ENCODE measurements at places on chromosomes 2 and 18.

DNA sequence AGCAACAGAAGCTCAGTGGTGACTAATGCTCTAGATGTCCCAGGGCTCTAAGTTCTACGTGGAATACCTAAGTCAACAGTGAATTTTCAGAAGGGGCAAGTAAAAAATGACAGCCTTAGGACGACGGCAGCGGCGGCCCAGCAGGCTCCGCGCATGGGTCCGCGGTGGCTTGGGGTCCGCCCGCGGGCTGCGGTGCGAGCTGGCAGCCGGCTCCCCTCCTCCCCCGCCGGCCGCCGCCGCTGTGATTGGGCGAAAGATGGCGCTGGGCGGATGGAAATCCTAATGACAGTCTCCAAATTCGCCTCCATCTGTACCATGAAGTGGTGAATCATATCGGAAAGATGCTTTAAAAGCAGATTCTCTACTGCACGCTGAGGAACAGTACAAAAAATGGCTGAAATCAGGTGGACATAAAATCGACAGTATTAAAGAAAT, 74.7 kb downstream of the HNRNPLL start:
- DNase-seq: no peak

- no peak for DNase-seq
These were observed 198.9 kb downstream of the BCL2 start for GRCh38 chr18:63120620-63121019.

- peak; percentile 73 for DNase-seq
These were observed 36.3 kb downstream of the YWHAQ start for GRCh38 chr2:9594366-9595054.

DNA sequence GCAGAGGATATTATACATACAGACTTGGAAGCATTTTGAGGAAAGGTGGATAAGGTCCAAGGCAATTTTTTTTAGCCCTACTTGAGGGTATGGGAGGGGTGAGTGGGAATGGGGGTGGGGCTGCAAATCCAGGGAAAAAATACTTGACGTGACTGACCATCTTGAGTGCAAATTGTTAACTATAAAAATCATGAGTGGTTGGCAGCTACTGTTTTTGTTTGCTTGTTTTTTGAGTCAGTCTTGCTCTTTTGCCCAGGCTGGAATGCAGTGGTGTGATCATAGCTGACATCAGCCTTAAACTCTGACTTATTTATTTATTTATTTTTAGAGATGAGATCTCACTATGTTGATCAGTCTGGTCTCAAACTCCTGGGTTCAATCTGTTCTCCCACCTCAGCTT, 458.8 kb downstream of the PIK3C3 start:
- DNase-seq: no peak

DNA sequence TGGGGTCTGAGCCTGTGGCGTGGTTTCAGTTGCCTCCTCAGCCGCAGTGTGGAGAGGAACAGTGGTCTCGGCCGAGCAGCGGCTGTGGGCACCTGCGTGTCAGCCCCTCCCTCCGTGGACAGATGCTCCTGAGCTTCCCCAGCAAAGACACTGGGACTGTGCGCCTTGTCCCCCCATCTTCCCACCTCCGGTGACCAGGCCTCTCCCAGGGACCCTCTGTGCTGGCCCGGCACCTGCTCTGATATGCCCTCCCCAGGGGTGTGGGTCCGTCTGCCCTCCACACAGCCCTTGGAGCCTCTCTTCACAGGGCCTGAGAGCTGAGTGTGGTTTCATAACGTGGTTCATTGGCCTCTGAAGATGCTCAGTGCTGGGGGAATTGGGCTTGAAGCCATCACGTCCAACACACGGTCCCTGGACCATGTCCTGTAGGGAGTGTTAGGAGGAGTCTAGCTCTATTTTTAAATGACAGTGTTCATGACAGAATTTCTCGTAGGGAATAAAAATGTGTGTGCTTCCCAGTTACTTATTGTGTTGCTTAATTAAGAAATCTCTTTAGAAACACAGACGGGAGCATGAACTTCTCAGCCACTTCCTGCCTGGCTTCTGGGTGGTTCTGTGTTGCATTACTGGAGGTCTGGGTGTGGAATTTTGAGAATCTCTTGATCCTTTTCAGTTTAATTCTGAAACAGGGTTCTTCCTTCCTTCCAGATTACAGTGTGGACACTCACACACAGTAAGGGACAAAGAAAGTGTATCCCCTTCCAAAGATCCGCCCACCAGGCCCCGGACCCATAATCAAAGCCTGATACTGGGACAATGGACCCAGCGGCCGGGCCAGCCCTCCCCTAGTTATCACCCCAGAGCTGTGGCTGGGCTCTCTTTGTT, 110.7 kb downstream of the NFATC1 start:
- DNase-seq: no peak

DNA sequence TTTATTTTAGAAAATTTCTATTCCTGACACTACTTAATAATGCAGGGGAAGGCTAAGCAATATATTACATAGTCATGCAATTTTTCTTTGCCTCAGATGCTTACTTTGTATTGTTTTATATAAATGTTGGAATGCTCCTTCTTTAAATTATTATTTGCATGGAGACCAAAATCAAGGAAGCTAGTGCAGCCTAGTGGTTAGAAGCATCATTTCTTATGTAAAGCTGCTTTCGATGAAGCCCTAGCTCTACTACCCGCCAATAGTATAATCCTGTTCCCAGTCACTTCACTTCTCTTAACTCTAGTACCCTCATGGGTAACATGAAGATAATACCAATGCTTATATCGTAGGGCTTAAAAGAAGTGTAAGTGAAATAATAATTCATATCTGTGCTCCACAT, 198.9 kb downstream of the LRATD1 start:
- no peak for DNase-seq

GRCh38 chr2:230871361-230872150, 6.8 kb downstream of the ITM2C start:
- no peak for DNase-seq
